PC-3 (cell line): ENCODE measurements at places on chromosomes 6 and 20.

- no peak overlapping the region for H3K27ac ChIP-seq
- no peaks in the 10 kb centered on the region for H3K4me1 ChIP-seq
- H3K4me3 ChIP-seq = no peak overlapping the region
- peaks cover 55% of the 10 kb centered on the region for H3K27me3 ChIP-seq
- DNase-seq = no peak
Observed at GRCh38 chr20:47024461-47024937, 129.9 kb downstream of the EYA2 start.

GRCh38 chr6:11346516-11346915 lies 114.0 kb upstream of the NEDD9 start:
- DNase-seq = no peak
- no peaks in the 10 kb centered on the region for H3K27me3 ChIP-seq
- H3K27ac ChIP-seq = no peak overlapping the region
- peaks cover 32% of the 10 kb centered on the region for H3K4me1 ChIP-seq

- H3K4me1 ChIP-seq = peaks cover 30% of the 10 kb centered on the region
- DNase-seq = no peak
- H3K27ac ChIP-seq = no peak overlapping the region
Observed at GRCh38 chr6:84469144-84469543, 241.7 kb upstream of the CEP162 start.

- no peak overlapping the region for H3K4me3 ChIP-seq
- no peak for DNase-seq
- no peaks in the 10 kb centered on the region for H3K4me1 ChIP-seq
- no peak overlapping the region for H3K27ac ChIP-seq
- H3K36me3 ChIP-seq = no peaks in the 10 kb centered on the region
Observed at GRCh38 chr6:150681578-150682395, 82.1 kb downstream of the PLEKHG1 start.

DNA sequence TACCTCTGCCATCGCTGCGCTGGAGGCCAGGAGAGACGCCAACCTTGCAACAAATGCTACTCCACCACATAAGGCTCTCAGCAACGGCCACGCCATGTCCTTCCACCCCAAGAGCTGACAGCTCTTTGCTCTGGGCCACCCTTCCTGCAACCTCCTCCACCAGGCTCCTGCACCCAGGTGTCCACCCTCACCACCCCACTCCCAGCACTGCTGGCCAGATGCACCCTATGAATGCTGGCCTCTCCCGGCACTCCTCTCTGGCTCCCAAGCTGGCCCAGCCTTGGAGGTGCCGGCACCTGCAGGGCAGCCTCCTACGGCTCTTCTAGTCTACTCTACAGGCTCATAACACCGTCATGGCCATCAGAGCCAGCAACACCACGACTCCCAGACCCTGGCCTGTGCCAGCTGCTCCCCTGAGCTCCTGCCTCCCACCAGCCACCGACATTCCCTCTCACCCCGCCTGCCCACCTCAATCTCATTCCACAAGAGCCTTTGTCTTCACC lies 11.2 kb downstream of the TAF4 start:
- DNase-seq = no peak
- H3K27me3 ChIP-seq = no peaks in the 10 kb centered on the region
- H3K36me3 ChIP-seq = no peaks in the 10 kb centered on the region
- no peaks in the 10 kb centered on the region for H3K4me1 ChIP-seq

- no peak overlapping the region for H3K4me3 ChIP-seq
- DNase-seq = no peak
- H3K4me1 ChIP-seq = peaks cover 23% of the 10 kb centered on the region
- H3K27me3 ChIP-seq = no peaks in the 10 kb centered on the region
- peaks cover 77% of the 10 kb centered on the region for H3K36me3 ChIP-seq
- H3K27ac ChIP-seq = no peak overlapping the region
Observed at GRCh38 chr20:53574819-53575218, 18.8 kb downstream of the ZNF217 start.
